ENCODE measurements at places on chromosomes 5 and 9. TPM values are rescaled to one million over a fixed set of nuclear protein-coding genes. Genes with fewer than 3 reads are reported as not detected.

The IL4 gene
- not detected for total RNA-seq

The HMHB1 gene
- total RNA-seq: not detected

The NDOR1 gene
- 8.2 TPM for total RNA-seq

The FIBCD1 gene
- not detected for total RNA-seq

The SOX30 gene
- not detected for total RNA-seq

The CENPK gene
- total RNA-seq: 88.7 TPM

The PCDHA10 gene
- 0.07 TPM for total RNA-seq

The TYRP1 gene
- total RNA-seq: 0.66 TPM

The SGCD gene
- under 0.01 TPM for total RNA-seq
